K562 (cell line): ENCODE measurements at places on chromosomes 2 and 18. TPM values are rescaled to one million over a fixed set of nuclear protein-coding genes. Genes with fewer than 3 reads are reported as not detected.
A peak's percentile ranks its signal among the peaks of the same experiment; 100 is the strongest.

DNA sequence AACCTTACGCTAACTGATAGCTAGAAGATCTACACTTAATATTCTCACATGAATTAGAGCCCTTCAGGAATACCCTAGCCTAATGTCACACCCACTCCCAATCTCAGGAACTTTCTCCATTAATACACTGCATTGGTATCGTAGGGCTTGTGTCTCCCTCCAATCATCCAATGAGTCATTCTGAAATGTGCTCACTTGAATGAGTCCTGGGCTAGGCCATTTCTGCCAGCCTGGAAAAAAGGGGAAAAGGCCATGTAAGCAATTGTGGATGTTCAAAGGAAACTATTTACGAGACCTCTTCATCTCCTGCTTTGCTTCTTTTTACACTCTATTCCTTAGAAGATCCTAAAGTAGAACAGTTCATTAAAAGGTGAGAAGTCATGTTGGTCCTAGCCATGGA is 18.8 kb downstream of the ZEB2 start:
- H3K36me3 ChIP-seq = peaks cover 86% of the 10 kb centered on the region
- DNase-seq = no peak
- H3K27me3 ChIP-seq = no peaks in the 10 kb centered on the region
- no peak overlapping the region for H3K27ac ChIP-seq

DNA sequence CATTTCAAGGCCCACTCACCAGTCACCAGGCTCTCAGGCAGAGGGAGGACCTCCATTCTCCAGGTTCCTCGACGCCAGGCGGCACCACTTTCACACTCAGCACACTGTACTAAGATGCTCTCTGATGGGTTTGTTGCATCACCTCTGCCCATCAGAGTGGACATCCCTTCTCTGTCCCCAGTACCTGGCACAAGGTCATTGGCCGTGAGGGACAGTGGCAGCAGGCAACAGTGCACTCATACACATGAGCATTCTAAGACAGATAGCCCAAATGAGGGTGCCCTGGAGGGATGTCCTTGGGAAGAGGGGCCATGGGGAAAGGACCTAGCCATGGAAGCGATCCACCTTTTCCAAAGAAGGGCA is 3.0 kb upstream of the ADRA2B start:
- DNase-seq = no peak
- peaks cover 85% of the 10 kb centered on the region for H3K27me3 ChIP-seq
- H3K4me3 ChIP-seq = no peak overlapping the region
- no peak overlapping the region for H3K27ac ChIP-seq

DNA sequence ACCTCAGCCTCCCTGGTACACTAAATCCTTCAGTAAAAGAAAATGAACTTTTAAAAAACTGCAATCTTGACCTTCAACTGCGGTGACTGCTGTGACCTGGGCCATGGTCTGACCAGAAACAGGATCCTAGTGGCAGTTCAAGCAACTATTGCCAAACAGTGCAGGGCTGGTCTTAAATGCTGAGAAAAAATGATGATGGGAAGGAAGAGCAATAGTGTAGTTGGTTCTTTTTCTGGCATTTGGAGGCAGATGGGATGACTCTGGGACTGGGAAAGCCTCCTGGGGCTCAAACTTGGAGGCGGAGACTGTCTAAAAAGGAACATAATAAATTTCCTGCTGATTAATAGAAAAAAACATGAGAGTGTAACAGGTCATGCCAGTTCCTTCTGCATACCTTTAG is 45.4 kb downstream of the CHN1 start:
- peaks cover 27% of the 10 kb centered on the region for H3K27me3 ChIP-seq
- no peak overlapping the region for H3K27ac ChIP-seq
- DNase-seq = no peak
- no peaks in the 10 kb centered on the region for H3K36me3 ChIP-seq
- H3K4me3 ChIP-seq = no peak overlapping the region

DNA sequence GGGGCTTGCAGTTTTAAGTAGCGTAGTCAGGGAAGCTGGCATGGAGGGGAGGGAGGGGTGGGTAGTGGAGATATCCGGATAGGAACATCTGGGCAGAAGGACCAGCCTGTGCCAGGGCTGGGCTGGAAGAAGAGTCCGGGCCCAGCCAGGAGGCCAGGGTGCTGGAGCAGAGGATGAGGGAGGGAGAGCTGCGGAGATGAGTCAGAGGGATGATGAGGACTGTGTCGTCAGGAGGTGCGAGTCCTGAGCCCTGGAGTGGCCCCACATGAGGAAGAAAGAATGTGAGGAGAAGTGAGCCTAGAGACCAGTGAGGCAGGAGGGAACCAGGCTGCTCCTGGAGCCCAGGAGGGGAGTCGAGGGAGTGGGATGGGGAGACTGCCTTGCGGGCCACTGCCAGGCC is 82.4 kb downstream of the CTIF start:
- H3K36me3 ChIP-seq = no peaks in the 10 kb centered on the region
- H3K27me3 ChIP-seq = no peaks in the 10 kb centered on the region
- no peaks in the 10 kb centered on the region for H3K4me1 ChIP-seq
- DNase-seq = no peak

Gene GCG
- total RNA-seq = 0.29 TPM in 1 of 2 replicates, not detected in the other

Gene ERMN
- total RNA-seq = not detected in 2 replicates

Gene TRIM43
- total RNA-seq = not detected in 2 replicates

DNA sequence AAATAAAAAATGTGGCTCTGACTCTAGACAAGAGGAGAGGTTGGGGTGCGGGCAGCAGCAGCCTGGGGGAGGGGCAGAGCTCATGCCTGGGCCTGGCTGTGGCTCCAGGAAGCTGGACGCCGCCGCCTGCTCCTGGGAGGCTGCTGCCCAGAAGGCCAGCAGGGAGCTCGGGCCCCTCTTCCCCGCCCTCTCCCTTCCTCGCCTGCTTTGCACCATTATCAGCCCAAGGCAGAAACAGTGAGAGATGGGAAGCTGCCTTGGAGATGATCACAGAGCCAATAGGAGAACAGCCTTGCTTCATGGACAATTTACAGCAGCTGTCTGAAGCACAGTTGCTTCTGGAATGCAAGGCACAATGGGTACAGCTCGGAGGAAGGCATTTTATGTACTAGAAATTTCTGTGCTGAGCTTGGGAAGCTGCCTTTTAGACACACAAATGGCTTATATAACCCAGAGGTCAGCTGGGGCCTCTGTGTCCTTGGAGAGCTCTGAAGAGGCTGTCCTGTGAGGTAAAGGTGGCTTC is 55.3 kb upstream of the AFF3 start:
- H3K4me1 ChIP-seq = peaks cover 9% of the 10 kb centered on the region; the same call in 1 of the 2 replicates
- H3K27me3 ChIP-seq = peaks cover 27% of the 10 kb centered on the region
- DNase-seq = peak; percentile 57
- H3K36me3 ChIP-seq = no peaks in the 10 kb centered on the region
- H3K4me3 ChIP-seq = no peak overlapping the region

GRCh38 chr18:66676699-66677098 is 72.8 kb upstream of the CDH19 start:
- DNase-seq = no peak
- no peaks in the 10 kb centered on the region for H3K4me1 ChIP-seq
- no peaks in the 10 kb centered on the region for H3K27me3 ChIP-seq
- H3K4me3 ChIP-seq = no peak overlapping the region
- H3K27ac ChIP-seq = no peak overlapping the region

DNA sequence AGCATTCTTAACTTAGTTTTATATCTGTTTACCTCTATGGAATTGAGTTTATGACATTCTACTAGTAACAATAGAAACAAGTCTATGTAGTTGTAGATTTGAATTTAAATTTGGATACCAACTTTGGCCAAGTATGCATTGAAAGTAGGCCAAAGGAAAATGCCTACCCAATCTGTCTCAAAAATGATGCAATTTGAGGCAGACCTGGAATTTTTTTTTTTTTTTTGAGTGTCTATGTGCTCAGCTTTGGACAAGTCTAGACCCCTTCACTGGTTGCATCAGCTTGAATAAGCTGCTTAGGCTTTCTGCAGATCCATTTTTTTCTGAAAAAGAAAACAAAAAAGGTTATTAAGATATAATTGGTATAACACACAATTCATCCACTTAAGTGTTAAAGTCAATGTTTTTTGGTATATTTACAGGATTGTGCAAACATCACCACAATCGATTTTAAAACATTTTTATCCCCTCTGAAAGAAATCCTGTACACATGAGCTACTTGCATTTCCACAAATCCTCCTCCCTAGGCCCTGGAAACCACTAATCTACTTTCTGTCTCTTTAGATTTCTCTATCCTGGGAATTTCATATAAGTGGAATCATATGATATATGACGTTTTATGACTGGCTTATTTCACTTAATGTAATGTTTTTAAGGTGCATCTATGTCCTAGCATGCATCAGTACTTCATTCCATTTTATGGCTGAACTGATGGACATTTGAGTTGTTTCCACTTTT is 185.1 kb upstream of the CCDC68 start:
- H3K36me3 ChIP-seq = no peaks in the 10 kb centered on the region
- H3K4me1 ChIP-seq = no peaks in the 10 kb centered on the region
- DNase-seq = no peak
- no peak overlapping the region for H3K27ac ChIP-seq
- H3K4me3 ChIP-seq = no peak overlapping the region

- H3K36me3 ChIP-seq = no peaks in the 10 kb centered on the region
- H3K27me3 ChIP-seq = no peaks in the 10 kb centered on the region; the same call in 1 of the 2 replicates
- DNase-seq = peak; percentile 15
- H3K4me1 ChIP-seq = no peaks in the 10 kb centered on the region
- H3K4me3 ChIP-seq = no peak overlapping the region
- no peak overlapping the region for H3K27ac ChIP-seq
Measured at GRCh38 chr2:164061129-164061746, 325.4 kb upstream of the FIGN start.

GRCh38 chr2:85583667-85584353 is 421 bp upstream of the VAMP5 start:
- H3K4me3 ChIP-seq = no peak overlapping the region
- H3K27ac ChIP-seq = no peak overlapping the region; the same call in 2 of the 3 replicates
- DNase-seq = no peak
- peaks cover 42% of the 10 kb centered on the region; the same call in 2 of the 3 replicates for H3K36me3 ChIP-seq

- H3K36me3 ChIP-seq = no peaks in the 10 kb centered on the region
- H3K4me3 ChIP-seq = no peak overlapping the region
- no peak for DNase-seq
- H3K27ac ChIP-seq = no peak overlapping the region
Measured at GRCh38 chr2:108918156-108918874, 70.7 kb downstream of the EDAR start.

GRCh38 chr2:180573951-180574350 is 406.5 kb upstream of the UBE2E3 start:
- H3K36me3 ChIP-seq = no peaks in the 10 kb centered on the region
- no peaks in the 10 kb centered on the region for H3K4me1 ChIP-seq
- no peak overlapping the region for H3K4me3 ChIP-seq
- H3K27ac ChIP-seq = no peak overlapping the region

Gene CMPK2
- 7.2 and 7.9 TPM in 2 replicates for total RNA-seq

Gene CD8A
- total RNA-seq = 0.07 and 0.20 TPM in 2 replicates

DNA sequence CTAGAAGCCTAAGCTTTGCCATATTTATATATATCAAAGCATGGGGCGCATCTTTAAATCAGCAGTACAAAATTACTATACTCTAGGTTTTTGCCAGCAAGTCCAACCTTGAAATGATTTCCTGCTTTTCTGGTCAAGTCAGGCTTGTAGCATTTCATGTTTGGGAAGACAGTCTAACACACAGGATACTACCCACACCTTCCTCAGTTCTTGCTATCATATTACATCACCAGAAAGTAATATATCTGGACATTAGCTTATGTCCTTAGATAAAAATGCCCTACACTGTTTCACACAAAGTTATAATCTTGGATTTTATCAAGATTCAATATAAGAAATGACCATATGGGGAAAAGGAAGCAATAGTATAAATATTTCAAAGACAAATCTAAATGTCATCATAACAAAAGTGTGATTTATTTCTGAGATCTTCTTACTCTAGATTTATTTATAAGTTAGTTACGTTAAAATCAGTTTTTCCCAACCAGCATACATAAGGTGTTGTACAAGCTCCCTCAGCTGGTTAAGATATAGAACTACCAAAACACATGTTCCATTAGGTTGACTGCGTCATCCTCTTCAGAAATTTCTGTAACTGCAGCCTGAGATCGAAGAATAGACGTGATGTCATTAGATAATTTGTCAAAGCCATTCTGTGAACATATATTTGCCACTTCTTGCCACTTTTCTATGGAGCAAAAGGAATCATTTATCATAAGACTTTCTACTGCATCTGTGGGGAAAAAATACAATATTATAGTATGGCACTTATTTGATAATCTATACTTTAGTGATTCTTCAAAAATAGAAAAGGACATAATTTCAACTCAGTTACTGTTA is 56.6 kb downstream of the CLHC1 start:
- DNase-seq = peak; percentile 67
- H3K4me1 ChIP-seq = no peaks in the 10 kb centered on the region; the same call in 2 of the 3 replicates
- H3K27me3 ChIP-seq = no peaks in the 10 kb centered on the region
- no peaks in the 10 kb centered on the region for H3K36me3 ChIP-seq
- no peak overlapping the region for H3K4me3 ChIP-seq
- no peak overlapping the region for H3K27ac ChIP-seq

GRCh38 chr2:203997481-203997880 is 60.9 kb downstream of the ICOS start:
- no peak overlapping the region for H3K27ac ChIP-seq
- DNase-seq = no peak
- H3K4me1 ChIP-seq = no peaks in the 10 kb centered on the region

DNA sequence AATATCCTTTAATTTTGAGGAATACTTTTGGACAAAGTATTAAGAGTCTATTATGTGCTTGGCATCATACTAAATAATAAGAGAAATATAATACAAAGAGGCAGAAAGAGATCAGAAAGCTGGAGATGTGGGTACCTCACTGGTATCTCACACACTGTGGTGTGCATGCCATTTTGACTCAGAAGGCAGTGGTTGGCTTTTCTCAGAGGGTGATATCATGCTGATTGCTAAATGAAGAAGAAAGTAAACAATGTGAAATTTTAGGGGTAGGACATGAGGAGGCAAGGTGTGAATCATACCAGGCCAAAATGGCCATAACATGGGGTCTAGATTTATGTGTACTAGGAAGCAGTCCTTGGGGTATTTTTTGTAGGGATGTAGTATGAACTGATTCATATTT is 16.6 kb upstream of the SPOPL start:
- no peaks in the 10 kb centered on the region for H3K4me1 ChIP-seq
- H3K27me3 ChIP-seq = no peaks in the 10 kb centered on the region
- no peaks in the 10 kb centered on the region for H3K36me3 ChIP-seq
- no peak overlapping the region for H3K27ac ChIP-seq

DNA sequence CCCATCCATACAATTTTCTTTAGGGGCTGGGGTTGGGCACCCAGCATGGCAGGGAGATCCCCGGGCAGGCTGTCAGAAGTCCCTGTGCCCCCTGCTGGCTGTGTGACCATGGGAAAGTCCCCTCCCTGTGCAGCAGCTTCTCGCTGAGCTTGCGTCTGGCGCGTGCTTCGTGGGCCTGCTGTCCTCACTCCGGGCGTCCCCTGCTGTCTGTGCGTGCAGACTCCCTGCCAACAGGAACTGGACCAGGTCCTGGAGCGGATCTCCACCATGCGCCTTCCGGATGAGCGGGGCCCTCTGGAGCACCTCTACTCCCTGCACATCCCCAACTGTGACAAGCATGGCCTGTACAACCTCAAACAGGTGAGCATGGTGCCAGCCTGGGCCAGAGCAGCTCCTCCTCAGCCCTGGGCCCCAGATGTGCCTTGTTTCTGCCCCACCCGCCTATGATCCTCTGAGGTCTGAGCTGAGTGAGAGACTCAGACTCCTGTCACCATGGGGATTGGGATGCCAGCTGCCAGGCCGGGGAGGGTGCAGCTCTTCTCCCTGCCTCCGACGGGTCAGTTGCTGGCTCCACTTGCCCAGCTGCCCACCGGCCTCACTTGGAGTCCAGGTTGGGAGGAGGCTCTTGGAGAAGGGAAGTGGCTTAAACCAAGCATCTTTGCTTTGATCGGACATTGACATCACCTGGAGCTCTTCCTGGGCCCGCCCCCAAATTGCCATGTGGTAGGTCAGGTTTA is 28.6 kb downstream of the IGFBP2 start:
- no peak overlapping the region for H3K4me3 ChIP-seq
- H3K27ac ChIP-seq = no peak overlapping the region
- peaks cover 12% of the 10 kb centered on the region for H3K4me1 ChIP-seq

- H3K4me3 ChIP-seq = peak within 1 kb of the TSS; percentile 49
- H3K36me3 ChIP-seq = no peaks in the 10 kb centered on the region
- DNase-seq = peak; percentile 81
- no peaks in the 10 kb centered on the region for H3K27me3 ChIP-seq
Measured at GRCh38 chr2:156435718-156436496, at the start of gene GPD2. Gene GPD2, plus strand, starts transcription at chr2:156436379. Its CDS starts 39,727 bp downstream, at chr2:156476106.
